ENCODE measurements at places on chromosomes 2 and 18.

- DNase-seq, result no peak
These were observed 39.7 kb downstream of the L3MBTL4 start for GRCh38 chr18:6374935-6375529.

DNA sequence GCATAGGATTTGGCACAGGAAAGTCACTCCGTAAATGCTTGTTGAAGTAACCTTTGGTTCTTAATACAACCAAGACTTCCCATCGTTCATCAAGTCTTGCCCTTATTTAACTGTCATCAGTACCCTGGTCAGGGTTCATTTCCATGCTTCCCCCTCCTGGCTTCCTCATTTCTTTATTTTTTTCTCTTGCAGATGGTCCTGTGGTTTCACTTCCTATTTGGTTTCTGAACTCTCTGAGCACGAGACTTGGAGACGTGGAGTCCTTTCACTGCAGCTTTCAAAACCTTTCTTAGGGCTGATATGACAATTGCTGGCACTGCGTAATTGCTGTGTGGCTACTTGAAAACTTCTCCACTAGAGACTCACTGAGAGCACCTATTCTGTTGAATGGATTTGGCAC is 59.9 kb upstream of the PID1 start:
- no peak for DNase-seq

DNA sequence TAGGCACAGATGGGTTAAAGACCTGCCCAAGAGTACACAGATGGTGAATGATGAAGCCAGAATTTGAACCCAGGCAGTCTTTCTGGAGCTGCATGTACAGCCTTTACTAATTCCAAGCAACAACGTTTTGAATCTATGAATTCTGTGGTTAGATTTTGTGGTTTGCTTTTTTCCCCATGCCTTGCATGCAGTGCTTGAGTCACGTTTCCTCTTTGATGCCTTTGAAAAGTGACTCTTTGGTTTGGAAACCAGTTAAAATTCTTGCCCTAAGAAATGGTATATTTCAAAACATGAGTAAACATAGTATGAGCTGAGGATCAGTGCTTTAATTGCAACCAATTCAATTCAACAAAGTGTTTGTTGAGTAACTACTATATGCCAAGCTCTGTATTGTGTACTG is 48.2 kb upstream of the PPM1B start:
- DNase-seq, result no peak

GRCh38 chr18:57426187-57426586 is 9.0 kb upstream of the ONECUT2 start:
- DNase-seq, result no peak

- no peak for DNase-seq
These were observed 10.2 kb upstream of the GTF2A1L start for GRCh38 chr2:48607307-48608014.

- no peak for DNase-seq
These were observed 106.1 kb downstream of the COLEC12 start for GRCh38 chr18:394262-394986.

DNA sequence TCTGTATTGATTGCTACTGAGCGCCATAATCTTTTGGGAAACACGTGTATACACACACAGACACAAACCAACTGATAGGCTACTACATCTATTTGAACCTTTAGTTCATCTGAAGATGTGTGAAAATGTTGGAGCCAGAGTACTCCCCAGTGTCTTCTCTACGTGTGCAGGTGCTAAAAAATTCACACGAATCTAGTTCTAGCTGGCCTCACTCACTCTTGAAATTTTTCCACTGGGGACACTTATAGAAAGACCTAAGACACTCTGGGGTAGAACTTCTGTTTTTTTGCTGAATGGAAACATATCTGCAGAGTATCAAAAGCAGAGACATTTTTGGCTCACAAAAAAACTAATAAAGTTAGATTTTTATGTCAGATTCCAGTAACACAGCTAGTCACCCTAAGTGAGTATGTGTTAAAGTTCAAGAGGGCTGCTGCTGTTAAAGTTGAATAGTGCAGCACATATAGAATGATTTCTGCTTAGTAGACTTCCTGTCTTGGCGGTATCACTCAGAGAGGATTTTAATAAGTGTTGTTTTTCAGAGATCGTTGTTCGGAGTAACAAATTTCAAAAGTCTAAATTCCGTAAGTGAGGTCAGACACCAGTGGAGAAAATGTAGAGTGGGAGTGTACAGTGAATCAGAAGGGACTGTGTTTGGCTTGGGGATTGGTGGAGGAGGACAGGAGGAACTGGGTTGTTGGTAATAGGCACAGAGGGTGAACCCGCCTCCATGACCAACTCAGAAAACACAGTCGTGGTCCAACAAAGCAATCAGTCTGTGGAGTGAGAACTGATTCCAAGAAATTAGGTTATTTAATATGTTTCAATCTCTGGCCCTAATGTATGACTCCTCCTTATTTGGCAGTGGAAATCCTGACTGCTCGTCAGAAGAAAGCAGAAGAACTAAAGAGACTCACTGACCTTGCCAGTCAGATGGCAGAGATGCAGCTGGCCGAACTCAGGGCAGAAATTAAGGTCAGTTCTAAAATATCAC is 43.1 kb downstream of the KCTD18 start:
- peak; percentile 45 for DNase-seq
